SJCRH30 (cell line): ENCODE measurements at places on chromosomes 12 and 14. TPM values are rescaled to one million over a fixed set of nuclear protein-coding genes. Genes with fewer than 3 reads are reported as not detected.

Gene KRT79
- total RNA-seq = not detected in 2 replicates

Gene L2HGDH
- 14.6 and 15.2 TPM in 2 replicates for total RNA-seq

GRCh38 chr12:21678959-21679358 lies 21.3 kb upstream of the LDHB start:
- no peak for DNase-seq

DNA sequence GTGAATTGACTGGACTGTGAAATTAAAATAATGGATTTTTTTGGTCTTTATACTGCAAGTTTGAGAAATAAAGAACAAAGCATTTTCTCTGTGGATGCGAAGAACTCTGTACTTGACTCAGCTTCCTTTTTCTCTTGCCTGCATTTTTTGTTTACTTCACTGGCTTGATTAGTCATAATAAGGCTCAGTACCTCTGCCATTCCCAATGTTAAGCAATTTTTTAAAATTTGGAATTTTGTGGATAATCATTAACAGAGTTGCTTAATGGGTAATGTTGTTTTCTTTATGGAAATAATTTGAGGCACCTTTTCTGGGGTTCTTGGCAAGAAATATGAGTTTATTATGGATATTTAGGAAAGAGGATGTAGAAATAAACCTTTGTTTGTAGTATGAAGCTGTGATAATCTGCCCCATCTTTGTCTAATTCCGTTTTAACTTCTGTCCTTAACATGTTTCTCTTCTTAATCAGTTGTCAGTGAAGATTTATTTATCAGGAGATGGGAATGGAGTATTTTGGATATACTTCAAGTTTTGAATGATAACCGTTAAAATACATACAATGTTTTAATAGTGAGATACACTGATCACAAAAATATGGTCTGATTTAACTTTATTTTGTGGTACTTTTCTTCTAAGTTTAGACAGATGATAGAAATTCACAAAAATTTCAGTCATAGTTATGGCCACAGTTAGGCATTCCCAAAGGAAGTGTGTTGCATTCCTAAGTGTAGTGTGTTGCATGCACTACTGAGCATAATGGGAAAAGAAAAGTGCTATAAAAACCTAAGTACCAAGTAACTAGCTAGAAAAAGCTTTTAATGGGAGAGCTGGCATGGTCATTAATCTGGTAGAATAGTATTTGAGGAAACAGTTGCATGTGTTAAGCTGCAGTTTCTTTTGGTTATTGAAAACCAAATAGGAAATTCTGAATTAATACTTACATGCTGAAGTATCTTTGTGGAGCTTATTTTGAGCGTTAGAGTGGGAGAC lies 27.7 kb downstream of the WNK1 start:
- no peak for DNase-seq

- no peak for DNase-seq
These were observed 106.3 kb downstream of the PTPRO start for GRCh38 chr12:15428632-15429031.
